ENCODE measurements at places on chromosomes 2 and 18.

DNA sequence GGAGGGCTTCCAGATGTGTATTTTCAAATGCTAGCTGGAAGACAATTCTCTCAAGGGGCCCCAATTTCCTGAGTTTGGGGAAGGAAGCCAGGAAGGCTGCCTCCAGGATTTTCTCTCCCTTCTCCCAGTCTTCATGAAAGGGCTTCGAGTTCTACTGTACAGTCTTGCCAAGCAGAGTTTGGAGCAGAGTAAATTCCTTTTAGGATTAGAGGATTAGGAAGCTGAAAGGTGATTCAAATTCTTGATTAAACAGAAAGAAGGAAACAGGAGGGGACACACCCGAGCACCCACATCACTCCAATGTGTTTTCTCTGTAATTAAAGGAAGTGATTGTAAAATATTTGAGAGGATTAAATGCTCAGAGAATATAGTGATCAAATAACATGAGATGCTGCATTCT is 217.8 kb downstream of the SETBP1 start:
- DNase-seq, result no peak

DNA sequence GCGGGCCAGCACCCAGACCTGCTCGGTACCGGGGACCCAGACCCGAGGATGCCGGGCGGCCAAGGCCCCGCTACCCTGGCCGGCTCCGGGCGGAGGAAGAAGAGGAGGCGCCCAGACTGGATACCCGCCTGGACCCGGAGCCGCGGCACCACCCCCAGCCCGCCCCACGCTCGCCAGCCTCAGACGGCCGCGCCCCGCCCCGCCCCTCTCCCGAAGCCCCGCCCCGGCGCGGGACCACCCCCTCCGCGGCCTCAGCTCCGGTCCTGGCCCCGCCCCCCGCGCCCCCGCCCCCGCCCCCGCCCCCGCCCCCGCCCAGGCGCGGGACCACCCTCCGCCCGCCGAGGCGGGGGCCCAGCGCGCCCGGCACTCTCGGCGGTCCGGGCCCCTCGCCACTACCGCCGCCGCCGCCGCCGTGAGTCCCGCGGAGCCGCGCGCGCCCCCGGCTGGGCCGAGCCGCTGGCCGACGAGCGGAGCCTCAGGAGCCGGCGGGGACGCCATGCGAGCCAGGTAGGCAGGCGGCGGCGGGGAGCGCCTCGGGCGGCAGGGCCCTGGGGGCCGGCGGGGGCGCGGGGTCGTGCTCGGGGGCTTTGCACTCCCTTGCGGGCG is at the start of gene SH3BP4:
Gene SH3BP4, plus strand, starts transcription at position 354 of the 606 bp plus-strand sequence. CDS start 82,986 bp downstream, outside the sequence.
- no peak for DNase-seq

GRCh38 chr2:143833015-143833660 is 686.8 kb downstream of the ZEB2 start:
- DNase-seq, result no peak

DNA sequence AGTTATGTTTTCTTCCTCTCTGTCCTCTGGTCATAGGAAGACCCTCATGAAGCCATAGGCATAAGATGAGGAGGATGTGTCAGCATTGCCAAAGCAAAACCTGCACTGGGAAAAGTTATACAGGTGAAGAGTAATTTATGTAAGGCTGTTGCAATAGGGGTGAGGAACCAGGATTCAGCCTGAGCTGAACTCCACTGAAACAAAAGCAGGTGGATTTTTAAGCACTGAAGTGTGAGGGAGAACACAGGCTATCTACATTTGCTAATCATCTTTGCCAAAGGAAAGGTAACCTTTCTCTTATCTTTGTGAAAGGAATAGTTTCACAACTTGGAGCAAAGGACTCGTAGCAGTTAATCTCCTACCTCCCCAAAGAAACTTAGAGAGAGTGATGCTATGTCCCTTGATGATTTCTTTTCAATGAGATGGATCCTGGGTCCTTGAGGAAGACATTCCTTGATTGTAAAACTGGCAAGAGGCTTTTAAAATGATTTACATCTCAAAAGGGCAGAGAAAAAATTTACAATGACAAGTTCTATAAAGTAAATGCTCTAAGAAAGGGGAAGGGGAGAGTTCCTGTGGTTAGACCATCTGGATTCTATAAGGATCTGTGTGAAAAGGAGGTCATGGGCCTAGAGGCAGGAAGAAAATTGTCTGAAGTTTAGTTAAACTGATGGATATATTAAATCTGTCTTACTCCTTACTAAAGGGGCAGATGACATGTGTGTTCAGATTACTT is 385.4 kb upstream of the CDH7 start:
- no peak for DNase-seq

DNA sequence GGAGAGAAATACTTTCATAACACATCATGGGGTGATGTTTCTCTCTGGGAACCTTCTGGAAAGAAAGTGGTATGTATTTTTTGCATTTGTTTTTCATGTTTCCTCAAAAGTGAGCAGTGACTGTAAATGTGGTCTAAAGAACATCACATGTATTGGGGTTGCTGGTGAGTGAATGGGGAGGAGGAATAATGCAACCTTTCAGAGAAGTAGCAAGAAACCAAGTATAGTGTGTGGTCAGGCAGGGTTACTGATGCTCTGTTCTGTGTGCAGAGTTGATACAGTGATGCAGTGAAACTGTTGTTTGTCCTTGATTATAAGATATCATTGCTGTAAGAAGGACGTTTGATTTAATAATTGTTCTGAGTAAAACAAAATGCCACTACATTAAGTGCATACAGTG is 24.1 kb downstream of the ADNP2 start:
- no peak for DNase-seq

DNA sequence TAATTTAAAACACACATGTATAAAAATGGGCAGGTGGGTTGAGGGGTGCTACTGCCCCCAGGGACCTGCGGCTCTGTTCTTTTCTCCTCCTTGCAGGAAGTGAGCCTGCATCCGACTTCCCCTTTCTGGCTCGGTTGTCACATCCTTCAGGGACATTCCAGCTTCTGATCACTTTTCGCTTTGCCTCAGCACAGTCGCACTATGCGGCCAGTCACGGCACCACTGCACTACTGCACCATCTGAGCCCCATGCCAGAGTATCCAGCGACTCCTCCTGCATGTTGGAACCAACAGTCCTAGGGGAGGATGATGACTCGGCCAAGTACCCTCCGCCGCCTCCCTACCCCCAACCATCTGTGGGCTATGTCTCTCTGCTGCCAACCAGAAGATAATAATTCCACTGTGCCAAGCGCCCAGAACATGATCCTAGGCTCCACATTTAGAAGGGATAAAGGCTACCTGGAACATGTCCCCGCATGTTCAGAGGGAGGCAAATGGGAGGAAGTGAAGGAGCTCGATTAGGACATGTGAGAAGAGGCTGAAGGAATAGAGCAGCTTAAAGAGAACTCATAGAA is 17.6 kb downstream of the CDC42EP3 start:
- DNase-seq, result no peak

DNA sequence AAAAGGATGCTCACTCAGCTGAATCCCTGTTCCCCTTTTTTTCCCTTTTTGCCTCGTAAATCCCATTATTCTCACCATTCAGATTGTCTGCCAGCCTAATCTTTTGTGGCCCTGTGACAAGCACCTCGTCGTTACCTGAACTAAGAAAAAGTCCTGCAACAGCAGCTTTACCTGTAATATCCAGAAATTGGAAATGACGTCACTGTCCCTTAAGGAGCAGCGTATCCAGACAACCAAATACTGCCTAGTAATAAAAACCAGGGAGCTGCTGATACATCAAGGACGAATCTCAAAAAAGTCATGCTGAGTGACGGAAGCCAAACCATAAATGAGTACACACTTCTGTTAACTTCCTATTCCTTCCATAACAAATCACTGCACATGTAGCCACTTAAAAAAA is 694.9 kb downstream of the GALR1 start:
- DNase-seq, result no peak

DNA sequence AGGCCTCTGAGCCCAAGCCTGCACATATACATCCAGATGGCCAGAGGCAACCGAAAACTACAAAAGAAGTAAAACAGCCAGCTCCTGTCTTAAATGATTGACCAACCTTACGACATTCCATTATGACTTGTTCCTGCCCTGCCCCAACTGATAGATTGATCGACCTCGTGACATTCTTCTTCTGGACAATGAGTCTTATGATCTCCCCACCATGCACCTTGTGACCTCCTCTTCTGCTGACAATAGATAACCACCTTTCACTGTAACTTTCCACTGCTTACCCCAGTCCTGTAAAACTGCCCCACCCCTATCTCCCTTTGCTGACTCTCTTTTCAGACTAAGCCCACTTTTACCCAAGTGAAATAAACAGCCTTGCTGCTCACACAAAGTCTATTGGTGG is 670.0 kb upstream of the PKDCC start:
- DNase-seq, result no peak

GRCh38 chr2:230944123-230944653 is 19.1 kb upstream of the GPR55 start:
- DNase-seq, result no peak

DNA sequence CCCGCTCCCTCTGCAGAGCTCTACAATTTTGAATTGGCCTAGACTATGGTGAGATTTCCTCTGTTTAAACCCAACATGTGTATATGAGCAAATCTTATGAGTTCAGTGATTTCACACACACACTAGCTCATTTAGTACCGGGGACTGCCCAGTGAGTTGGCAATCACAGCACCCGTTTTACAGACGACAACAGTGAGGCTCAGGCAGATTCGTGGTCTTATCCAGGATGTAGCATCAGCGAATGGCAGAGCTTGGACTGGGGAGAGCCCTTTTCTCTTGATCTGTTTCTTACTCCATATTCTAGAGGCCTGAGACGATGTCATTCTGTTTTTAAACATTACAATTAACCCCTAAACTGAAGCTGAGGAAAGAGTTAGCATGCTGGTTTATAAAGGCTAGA is 419.9 kb downstream of the NBAS start:
- DNase-seq, result no peak

DNA sequence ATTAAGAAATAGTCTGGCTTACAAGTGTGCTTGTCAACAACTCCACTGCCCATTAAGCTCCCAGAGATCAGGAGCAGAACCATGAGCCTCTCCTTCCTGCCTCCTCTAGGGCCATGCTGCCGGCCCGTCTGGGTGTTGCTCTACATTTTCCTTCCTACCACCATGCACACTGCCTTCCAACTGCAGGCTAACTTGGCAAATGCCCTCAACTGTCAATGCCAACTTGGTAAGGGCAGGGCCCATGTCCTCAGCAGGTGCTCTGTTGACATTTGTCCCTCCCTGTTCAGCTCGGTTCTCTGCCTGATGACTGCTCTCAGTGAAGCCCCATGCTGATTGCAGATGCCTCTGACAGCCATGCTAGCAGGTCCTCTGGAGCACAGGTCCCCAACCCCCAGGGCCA is 345.2 kb downstream of the ALK start:
- no peak for DNase-seq

DNA sequence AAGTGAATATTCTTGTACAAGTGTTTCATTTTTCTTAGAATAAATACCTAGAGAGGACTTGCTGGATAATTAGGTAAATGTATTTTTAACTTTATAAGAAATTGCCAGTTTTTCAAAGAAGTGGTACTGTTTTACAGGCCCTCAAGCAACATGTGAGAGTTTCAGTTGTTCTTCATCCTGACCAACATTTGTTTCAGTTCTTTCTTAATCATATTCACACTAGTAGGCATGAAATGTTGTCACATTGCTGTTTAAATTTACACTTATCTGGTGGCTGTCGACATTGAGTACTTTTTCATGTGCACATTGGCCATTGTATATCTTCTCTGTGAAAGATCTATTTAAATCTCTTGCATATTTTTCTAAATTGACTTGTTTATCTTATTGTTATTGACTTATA is 178.1 kb downstream of the ACOXL start:
- no peak for DNase-seq

DNA sequence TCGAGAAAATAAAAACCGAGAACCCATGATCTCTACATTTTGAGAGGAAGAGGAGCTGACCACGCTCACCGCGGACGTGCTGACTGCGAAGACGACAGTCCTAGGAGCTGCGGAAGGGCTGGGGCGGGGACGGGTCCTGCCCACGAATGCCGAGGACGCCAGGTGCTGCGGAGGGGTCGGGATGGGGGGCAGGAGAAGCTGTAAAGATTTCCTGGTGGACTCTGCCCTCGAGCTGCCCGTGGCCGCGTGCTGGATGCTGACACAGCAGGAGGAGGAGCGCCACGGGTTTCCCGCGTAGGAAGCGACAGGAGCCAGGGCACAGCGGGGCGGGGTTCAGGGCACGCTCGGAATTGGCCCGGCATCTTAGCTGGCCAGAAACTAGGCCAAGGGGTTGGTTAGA is 22.2 kb downstream of the ZSCAN30 start:
- no peak for DNase-seq

- no peak for DNase-seq
These were observed 82.8 kb upstream of the MAP4K3 start for GRCh38 chr2:39519886-39520285.

GRCh38 chr2:21469564-21469963 is 345.8 kb downstream of the TDRD15 start:
- DNase-seq, result no peak

DNA sequence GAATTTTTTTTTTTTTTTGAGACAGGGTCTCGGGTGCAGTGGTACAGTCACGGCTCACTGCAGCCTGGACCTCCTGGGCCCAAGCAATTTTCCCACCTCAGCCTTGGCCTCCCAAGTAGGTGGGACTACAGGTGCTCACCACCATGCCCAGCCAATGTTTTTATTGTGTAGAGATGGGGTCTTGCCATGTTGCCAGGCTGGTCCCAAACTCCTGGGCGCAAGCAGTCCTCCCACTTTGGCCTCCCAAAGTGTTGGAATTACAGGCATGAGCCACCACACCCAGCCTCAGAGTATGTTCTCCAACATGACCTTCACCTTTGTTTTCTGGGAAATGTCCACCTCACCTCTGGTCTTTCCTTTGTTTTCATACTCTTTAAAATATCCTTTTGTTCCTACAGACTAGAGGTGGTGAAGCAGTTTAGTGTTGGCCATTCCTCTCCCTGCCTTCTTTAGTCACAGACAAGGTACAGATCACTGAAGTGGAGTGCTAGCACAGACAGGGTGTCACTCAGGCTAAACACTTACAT is 19.5 kb upstream of the MOCOS start:
- DNase-seq, result no peak

GRCh38 chr18:4353853-4354418 is 101.2 kb downstream of the DLGAP1 start:
- DNase-seq, result no peak

GRCh38 chr18:52948868-52949444 is 609.0 kb downstream of the DCC start:
- no peak for DNase-seq

DNA sequence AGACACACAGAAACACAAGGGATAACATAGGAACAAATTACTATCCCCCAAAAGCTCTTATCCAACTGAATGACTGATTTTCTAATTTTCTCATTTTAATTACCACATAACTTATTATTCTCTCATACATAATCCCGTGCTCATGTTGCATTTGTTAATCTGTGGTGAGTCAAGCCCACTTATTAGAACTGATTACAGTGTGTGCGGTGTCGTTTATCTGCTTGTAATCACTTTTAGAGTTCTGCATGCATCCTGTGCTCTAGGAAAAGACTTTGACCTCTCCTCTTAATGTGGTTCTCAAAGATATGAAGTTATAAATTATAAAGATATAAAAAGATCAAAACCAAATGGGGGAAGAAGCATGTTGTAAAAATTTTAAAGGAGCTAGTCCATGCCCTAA is 29.7 kb downstream of the CNDP1 start:
- DNase-seq, result no peak

Measured in chondrocyte (in vitro differentiated cells).